ENCODE measurements at places on chromosomes 3 and 15.
A peak's percentile ranks its signal among the peaks of the same experiment; 100 is the strongest.

DNA sequence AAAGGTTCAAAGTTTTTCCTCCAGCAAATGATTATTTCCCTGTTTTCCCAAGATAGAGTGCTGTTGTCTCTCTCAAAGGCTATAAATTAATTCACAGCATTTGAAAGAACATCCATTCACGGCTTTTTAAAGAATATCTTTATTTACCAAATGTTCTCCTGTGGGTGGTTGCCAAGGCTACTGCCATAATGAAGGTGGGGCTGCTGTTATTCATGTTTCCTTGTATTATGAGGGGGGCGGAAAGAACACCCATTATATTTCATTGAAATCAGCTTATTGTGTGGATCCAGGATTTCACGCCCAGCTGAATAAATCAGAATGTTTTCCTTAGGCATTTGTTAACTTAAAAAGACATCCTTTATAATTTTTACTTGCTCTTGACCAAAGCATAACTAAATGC is 10.1 kb downstream of the SRP14 start:
- no peak for DNase-seq

DNA sequence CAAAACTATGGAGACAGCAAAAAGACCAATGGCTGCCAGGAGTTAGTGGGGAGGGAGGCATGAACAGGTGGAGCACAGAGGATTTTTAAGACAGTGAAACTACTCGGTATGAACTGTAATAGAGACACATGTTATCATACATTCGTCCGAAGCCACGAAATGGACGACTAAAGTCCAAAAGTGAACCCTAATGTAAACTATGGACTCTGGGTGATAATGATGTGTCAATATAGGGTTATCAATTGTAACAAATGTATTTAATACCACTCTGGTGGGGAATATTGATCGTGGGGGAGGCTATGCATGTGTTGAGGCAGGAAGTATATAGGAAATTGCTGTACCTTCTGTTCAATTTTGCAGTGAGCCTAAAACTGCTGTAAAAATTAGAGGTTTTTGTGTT is 107.0 kb downstream of the CPN2 start:
- DNase-seq = no peak

DNA sequence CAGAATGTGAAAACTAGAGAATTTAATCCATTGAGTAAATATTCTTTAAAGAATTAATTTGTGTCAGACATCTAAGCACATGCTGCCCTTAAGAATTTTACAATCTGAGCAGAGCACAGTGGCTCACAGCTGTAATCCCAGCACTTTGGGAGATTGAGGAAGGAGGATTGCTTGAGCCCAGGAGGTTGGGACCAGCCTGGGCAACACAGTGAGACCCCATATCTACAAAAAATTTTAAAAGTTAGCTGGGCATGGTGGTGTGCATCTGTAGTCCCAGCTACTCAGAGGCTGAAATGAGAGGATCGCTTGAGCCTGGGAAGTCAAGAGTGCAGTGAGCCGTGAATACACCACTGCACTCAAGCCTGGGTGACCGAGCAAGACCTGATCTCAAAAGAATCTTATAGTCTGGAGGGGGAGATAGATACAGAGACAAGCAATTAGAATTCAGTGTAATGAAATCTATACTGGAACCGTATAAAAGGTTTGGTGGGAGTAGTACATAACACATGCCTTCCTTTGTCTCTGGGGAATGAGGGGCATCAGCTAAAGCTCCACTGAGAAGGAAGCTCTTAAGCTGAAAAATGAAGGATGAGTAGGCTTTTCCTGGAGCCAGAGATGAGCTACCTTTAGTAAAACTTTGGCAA is 21.2 kb downstream of the ATP11B start:
- DNase-seq = no peak

- DNase-seq = no peak
Measured at GRCh38 chr3:61637088-61638051, 76.0 kb downstream of the PTPRG start.

DNA sequence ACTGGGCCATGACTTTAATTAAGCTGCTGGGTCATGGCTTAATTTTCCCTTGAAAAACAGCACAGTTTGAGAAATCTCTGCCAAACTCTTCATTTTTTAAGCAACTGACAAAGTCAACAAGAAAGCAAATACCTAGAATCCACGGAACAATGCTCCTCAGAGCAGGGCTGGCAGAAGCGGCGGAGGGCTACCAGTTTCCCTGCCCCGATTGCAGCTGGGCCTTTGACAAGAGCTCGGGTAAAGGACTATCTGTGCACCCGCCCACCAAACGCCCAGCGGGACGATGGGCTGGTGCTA is 1.2 kb downstream of the GOLIM4 start:
- DNase-seq = no peak

DNA sequence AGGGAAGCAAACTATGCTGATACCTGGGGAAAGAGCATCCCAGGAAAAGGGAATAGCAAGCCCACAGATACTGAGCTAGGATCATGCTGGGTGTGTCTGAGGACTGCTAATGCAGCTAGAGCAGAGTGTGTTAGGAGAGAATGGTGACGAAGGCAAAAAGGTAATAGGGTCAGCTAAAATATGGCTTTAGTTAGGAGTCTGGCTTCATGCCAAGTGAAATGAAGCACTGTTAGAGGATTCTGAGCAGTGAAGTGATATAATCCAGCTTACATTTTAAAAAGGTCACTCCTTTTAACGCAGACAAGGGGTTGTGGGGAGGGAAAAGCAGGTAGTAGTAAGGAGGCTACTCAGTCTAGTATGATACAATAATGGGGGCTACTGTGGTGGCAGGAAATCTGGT is 30.4 kb downstream of the SECISBP2L start:
- DNase-seq = no peak

DNA sequence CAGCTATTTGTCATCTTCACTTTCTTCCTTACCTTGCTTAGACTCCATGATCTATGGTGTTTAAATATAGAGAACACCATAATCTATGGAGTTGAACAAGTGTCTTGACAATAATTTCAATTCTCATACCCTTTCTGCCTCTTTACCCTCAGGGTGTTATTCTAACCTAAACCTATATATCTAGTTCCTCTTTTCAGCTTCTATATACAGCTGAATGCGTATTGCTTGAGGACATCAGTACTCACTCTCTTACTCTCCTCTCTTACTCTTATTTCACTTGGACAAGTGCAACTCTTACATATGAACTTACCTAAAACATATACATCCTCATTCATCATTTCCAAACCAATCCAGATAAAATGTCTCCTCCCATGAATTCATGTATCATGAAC is 187.1 kb downstream of the RAP2B start:
- DNase-seq = no peak

GRCh38 chr3:160331127-160331937 is 67.7 kb downstream of the IFT80 start:
- no peak for DNase-seq

GRCh38 chr3:59339818-59340217 is 290.0 kb upstream of the CFAP20DC start:
- DNase-seq = no peak

DNA sequence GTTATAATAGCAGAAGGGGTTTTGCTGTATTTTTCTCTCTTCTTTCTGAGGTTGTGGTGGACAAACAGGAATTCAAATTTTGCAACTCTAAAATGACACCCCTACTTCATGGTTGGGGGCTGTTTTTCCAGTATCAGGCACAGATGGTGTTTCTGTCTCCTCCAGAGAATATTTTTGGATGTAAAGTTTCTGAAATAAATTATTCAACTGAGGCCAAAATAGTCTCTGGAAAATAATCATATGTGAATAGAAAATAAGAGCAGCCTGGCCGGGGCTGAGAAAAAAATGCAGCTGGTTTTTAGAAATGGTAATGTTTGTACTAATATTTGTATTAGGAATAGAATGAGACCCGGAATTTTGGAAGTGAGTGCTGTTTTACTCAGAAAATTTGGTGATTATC is 121.3 kb upstream of the ADAMTS9 start:
- no peak for DNase-seq

DNA sequence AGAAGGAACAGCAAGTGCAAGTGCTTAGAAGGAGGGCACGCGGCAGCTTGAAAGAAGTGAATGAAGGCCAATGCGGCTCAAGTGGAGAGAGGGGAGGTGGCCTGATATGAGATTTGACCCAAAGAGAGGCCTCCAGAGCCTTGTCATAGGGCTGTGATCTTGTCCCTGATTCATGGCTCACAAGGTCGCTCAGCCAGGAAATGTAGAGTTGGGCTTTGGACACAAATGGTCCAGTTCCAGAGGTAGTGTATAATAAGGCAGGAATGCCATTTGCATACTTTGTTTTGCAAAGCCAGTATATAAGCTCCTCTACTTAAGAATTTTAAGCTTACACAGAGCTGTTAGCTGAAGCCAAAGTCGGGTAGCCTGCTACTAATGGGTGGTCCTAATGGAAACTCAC is 33.7 kb downstream of the HGD start:
- no peak for DNase-seq

- no peak for DNase-seq
Measured at GRCh38 chr3:117047951-117048705, 338.5 kb downstream of the TUSC7 start.

GRCh38 chr15:75363786-75364185 is 4.6 kb downstream of the MAN2C1 start:
- no peak for DNase-seq

- DNase-seq = no peak
Measured at GRCh38 chr15:55247311-55247710, 42.3 kb downstream of the RAB27A start.

DNA sequence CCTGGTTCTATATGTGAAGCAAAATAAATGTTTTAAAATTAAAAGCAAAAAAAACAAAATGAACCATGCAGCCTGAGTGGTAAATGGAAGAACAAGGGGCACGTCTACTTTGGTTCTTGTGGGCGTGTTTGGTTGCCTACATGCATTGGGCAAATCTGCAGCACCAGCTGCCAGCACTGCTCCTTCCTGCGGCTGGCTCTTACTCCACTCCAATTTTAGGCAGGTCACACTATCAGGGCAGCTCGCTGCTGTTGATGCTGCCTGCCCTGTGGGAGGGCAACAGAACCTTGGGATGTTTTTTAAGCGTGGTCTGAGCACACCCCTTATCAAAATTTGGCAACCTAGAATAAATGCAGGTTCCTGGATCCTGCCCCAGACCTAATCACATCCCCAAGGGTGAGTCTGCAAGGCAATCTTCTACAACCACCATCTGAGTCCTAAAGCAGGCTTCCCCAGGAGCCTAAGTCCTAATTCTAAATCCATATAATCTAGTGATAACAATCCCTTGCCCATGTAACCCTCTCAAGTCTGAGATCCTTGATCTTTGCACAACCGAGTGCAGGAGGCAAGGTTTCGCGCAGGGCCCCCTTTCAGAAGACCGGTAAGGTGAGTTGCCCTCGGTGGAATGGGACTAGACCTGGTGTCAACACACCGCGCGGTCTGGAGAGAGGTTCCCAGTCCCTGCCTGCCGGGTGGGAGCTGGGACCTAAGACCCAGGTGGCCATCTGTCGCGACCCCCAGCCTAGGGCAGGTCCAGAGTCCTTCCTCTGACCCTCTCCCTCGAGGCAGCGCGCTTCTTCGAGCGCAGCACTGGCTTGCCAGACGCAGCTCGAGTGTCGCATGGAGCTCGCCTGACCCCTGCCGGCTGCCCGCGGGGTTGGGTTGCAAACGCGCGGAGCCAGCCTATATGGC is 15.9 kb downstream of the IVD start:
- peak; percentile 79 for DNase-seq

GRCh38 chr3:5699313-5699712 is 511.8 kb downstream of the EDEM1 start:
- DNase-seq = no peak

GRCh38 chr3:81716870-81717509 is 44.5 kb downstream of the GBE1 start:
- DNase-seq = no peak

DNA sequence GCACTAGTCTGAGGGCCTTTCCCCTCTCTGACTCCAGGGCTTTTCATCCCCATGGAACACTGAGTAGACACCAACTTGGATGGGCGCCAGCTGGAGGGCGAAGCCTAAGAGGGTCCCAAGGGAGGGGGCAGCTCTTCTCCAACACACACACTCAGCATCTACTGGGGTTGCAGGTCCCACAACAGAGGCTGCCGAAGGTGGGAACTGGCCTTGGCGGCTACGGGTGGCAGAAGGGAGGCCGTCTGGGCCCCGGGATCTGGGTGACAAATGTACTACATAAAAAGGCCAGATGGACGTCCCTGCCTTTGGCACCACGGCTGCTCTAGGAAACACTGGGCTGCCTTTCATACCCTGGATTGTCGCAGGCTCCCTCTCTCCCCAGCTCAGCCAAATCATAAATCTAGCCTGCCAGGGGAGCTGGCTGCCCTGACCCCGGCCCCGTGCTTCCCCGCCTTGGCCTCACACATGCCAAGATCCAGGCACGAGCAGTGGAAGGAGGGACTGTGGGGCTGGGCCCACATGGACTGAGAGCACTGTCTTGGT is 31.5 kb downstream of the SEMA5B start:
- no peak for DNase-seq

GRCh38 chr15:75834021-75834420 is 9.2 kb upstream of the UBE2Q2 start:
- DNase-seq = no peak

- no peak for DNase-seq
Measured at GRCh38 chr15:74957476-74958035, 984 bp upstream of the RPP25 start.

DNA sequence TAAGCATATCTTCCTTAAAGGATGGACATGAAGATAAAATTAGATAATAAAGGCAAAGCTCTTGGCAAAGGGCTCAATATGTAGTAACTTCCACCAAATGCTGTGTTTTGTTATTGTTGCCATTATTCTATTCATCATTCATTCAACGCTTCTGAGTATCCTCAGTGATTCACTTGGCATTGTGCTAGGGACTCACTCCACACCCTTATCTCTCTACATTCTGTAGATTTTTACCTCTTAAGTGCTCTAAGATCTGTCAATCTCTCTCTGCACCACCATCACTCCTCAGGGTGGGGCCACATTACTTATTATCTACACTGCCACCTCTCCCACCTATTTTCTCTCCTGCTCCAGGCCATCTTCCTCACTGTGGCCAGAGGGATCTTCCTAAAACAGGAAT is 51.2 kb downstream of the SH3GL3 start:
- no peak for DNase-seq

DNA sequence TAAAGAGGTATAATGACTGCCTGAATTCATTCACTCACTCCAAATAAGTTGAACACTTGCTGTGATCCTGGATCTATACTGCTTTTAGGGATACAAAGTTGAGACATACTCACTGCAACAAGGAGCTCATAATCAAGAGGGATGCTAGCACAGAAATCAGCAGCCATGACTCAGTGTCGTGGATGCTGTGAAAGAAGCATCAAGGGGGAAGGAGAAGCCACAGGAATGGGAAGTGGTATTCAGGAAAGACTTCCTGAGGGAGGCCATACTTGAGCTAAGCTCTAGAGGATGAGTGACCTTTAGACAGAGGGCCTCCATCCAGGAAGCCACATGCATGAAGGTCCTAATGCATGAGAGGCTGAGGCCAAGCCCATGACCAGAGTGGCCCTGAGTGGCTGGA is 245.7 kb upstream of the RORA start:
- DNase-seq = no peak

- DNase-seq = no peak
Measured at GRCh38 chr3:136932523-136932922, 25.3 kb upstream of the IL20RB start.

DNA sequence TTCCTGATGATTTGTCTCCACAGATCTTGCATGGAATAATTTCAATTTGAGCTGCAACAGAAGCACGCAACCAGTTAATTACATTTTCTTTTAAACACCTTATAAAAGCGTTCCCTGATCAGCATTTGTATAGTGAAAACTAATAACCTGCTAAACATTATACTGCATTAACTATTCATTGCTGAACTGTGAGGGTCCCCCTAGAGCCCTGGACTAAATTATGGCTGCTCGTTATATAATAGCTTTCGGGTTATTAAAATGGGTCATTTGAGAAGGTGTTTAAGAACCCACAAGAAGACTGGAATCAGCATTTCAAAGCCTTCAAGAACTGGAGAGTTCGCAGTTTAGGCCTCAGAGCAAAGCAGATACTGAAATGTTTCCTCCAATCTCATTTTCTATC is 52.9 kb upstream of the ICE2 start:
- DNase-seq = no peak

Data from neural crest cell (in vitro differentiated cells).